ENCODE measurements at places on chromosomes 3 and 15.
A peak's percentile ranks its signal among the peaks of the same experiment; 100 is the strongest.

DNA sequence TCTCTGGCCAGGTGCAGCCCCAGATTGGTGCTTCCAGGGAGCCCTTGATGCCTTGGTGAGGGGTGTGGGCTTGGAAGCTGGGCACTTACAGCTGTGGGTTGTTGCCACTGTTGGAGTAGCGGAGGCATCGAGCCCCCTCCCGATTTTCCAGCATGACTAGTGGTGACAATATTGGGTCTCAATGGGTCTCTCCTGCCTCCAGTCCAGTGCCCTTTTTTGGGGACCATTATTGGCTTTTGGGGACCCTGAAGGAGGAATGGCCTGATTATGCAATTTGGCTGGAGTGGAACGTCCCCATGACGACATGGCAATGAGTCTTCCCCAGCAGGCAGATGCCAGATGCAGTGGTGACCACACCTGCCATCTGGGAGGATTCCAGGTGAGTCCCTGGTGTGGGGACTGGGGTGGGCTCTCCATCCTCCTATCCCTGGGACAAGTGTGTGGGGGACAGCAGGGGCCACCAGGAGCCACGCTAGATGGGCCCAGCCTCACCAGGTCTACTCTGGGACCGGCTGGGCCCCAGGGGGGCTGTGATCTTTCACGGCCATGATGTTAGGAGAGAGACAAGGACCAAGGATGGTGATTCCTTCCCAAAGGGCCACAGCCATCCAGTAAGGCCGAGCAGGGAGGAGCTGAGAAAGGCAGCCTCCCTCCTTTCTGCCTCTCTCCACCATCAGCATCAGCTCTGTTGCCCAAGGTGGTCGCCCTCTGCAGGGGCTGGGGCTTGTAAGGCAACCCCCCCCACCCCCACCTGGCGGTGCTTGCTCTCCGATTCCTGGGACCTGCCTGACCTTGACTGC is 196.8 kb downstream of the GOLGA6L6 start:
- no peak for DNase-seq

GRCh38 chr15:90326441-90326840 is 25.6 kb upstream of the ZNF774 start:
- DNase-seq: no peak

DNA sequence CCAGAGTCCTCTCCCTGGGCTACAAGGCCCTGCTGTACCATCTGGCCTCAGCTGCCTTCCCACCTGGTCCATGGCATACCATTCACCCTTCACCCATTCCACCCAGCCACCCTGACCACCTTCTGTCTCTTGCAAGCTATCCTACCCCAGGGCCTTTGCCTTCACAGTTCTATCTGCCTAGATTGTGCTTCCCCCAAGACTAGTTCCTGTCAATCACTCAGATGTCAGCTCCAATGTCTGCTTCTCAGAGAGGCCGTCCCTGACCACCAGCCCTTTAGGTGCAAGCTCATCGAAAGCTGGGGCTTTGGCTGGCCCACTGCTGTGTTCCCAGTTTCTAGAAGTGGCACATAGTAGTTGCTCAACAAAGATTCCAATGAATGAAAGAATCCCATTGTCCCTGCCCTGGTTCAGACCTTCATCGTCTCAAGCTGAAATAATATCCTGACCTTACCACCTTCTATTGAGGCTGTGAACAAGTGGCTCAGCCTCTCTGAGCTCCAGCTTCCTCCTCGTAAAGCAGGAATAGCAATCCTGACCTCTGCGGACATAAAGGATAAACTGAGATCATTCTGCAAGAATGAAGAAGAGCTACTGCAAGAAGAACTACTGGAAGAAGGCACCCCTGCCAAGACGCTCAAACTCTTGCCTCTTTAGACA is 15.8 kb downstream of the EFCAB12 start:
- no peak for DNase-seq

- no peak for DNase-seq
These were observed 14.5 kb downstream of the BTD start for GRCh38 chr3:15616053-15616452.

- no peak for DNase-seq
These were observed 457.0 kb downstream of the PLOD2 start for GRCh38 chr3:145704020-145704419.

DNA sequence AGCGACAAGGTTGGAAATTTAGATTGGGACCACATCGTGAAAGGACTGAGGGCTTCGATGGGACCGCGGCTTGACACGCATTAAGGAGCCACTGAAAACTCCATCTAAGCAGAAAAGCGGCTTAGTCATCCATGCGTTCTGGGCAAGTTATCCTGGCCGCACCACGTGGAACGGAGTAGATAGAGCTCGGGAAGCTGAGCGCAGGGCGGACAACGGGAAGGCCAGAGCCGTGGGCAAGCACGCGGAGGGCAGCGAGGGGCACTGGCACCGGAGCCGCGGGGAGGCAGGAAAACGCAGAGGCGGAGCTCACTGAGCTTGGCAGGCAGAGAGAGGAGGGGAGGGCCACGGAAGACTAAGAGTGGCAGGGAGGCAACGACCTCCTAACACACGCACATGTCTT is 61.3 kb upstream of the VGLL4 start:
- DNase-seq: no peak

DNA sequence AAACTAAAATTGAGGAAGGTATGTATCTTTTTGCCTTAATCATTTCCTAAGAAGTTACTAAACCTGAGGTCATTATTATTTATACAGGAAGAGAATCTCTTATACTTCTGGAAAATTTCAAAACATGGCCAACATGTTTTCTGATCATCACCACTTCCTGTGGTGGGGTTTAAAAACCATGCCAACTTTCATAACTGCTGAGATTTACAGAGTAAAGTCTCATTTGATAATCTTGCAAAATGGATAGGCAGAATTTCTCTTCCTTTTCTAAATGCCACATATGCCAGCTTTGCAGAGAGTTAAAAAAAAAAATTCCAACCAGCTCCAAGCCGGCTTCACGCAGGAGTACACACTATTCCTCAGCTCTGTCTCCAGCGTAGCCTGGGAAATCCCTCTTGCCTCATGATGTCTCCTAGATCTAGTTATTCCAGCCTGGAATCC is 124.3 kb upstream of the SPRED1 start:
- no peak for DNase-seq

GRCh38 chr3:71874618-71875017 is 89.7 kb upstream of the PROK2 start:
- DNase-seq: no peak

DNA sequence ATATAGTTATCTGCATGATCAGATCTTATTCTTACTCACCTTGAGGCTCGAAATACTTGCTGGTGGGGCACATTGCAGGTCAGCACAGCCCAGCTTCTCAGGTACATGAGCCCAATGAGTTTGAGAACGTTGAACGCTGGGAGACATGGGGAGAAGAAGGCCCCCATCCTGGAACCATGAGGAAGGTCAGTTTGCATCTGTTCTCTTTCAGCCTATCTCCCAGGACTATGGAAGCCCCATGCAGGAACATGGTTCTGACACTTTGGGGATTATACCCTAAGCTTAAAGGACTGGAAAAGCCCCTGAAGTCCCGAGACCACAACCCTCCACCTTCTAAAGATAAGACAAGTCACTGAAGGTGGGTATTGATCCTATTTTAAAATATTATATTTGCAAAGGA is 17.4 kb upstream of the STARD5 start:
- DNase-seq: no peak

GRCh38 chr3:16464511-16465148 is 48.9 kb downstream of the RFTN1 start:
- no peak for DNase-seq

- no peak for DNase-seq
These were observed 324.6 kb upstream of the PLSCR5 start for GRCh38 chr3:146929696-146930095.

GRCh38 chr3:99852851-99853250 is 35.2 kb downstream of the CMSS1 start:
- no peak for DNase-seq

GRCh38 chr3:194685718-194686413 is at the start of gene FAM43A:
Gene FAM43A, plus strand, starts transcription at chr3:194685883. Its CDS starts 944 bp downstream, at chr3:194686827.
- peak; percentile 71 for DNase-seq

DNA sequence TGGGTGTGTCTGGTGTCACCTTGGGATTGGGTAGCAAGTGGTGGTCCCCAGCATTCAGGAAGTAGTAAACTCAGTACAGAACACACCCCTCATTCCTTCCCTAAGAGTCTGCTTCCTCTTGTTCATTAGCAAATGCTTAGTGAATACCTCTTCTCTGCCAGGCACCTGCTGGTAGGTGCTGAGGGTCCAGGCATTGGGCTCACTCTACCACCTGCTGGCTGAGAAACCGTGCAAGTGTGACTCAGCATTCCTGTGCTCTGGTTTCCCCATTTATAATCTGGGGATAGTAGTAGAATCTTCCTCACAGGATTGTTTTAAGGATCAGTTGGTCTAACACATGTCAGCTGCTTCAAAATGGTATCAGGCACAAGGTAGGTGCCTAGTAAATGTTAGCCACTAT is 4.8 kb downstream of the SHF start:
- no peak for DNase-seq

DNA sequence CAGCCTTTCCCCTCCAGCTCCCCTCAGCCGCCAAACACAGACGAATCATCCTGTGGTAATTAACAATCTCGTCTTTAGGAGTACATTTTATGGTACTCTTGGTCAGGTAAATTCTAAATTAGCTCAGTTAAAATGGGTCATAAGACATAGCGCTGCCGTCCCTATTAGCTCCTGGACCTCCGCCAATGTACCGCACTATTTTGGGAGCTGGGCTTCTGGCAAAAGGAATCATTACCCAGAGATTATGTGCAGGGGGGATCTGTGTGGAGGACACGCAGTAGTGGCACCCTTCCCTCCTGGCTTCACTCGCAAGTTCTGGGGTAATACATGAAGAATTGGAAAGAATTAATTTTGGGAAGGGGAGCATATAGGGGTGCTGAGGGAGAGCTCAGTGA is 68.6 kb upstream of the ONECUT1 start:
- no peak for DNase-seq

GRCh38 chr3:185647134-185647879 is 61.2 kb downstream of the SENP2 start:
- no peak for DNase-seq

DNA sequence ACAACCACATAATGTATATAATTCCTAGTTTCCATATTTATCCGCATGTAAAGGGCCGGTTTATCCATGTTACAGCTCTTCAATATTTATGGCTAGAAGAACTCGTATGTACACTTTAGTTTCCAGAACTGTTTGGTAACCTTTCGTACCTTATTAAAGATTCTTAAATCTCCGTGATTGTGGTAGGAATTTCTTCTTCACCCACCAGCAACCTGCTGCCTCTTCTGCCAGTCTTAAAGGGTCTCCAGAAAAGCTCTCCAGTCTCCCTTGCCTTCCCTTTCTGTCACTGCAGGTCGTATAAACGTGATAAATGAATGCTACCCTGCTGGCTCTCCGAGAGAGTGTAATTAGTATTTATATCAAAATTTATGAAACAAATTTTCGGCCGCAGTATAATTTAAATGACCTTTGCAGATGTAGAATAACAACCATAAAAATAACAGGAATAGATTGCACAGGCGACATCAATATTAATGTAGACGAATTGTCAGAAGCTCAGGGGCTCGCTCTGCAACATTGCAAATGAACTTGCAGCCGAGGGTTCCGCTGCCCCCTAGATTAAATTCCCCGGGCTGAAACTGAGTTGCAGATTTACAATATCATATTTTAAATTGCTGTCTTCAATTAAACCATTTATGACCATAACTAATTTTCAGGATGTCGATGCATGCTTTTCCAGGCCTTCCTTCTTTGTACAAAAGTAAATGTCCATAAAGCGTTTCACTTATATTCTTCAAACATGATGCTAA is 5.4 kb downstream of the ZIC1 start:
- no peak for DNase-seq

- no peak for DNase-seq
These were observed 80.0 kb downstream of the MITF start for GRCh38 chr3:69819282-69819681.

- DNase-seq: no peak
These were observed 332.3 kb downstream of the THSD4 start for GRCh38 chr15:71447328-71448250.

DNA sequence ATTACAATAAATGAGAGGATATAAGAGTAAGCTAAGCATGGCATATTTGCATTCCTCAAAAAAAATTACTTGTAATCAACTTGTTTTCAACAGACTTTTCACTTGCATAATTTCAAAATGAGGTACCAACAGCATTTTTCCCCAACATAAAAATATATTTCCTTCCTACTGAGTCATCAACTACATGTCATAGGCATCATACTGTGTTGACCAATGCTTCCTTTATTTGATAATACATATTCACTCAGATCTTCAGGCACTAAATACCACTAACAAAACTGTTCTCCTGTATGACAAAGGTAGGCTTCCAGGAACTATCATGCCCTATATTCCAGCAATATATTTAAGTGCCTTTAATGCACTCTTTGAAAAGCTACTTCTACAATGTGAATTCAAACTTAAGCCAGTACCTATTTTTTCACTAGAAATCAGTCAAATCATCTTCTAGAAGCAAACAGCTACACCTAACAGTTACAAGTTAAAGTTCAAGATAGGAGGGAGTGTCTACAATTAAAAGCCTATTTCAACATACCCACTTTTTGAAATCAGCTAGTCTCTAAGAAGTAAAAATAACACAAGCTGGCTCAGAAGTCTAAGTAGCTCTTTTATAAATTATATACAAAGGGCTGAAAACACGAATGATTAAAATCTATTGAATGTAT is 11.3 kb downstream of the ADAM10 start:
- no peak for DNase-seq

DNA sequence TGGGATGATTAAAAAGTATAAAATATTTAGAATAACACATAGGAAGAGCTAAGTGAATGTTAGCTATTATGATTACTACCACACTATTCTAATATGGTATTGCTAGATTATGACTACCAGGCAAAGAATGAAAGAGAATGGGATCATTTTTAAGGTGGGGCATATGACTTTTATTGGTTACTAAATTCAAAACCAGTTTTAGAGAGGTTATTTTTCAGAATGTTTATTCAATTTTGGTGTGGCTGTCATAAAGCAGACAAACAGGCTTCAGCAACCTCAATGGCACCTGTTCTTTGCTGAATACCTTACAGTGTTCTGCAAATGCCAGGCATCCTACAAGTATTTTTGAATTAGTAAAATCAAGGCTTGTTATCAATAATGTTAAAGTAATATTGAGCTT is 12.8 kb downstream of the SPTSSB start:
- no peak for DNase-seq

DNA sequence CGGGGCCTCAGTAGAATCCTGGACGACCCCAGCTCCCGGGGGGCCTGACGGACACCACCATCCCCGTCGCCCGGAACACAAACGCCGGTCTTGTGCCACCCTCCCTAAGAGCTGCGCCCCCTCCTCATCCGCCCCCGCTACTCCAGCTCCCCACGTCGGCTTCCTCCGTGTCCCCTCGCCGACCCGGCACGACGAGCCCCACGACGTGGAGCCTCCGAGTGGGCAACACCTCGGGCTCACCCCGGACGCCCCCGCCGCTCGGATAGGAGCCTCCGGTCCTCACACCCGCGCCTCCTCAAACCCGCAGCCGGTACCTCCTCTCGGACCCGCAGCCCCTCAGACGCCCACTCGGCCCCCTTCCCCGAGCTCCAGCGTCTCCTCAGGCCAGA is 525 bp downstream of the NPTN start:
- DNase-seq: no peak

DNA sequence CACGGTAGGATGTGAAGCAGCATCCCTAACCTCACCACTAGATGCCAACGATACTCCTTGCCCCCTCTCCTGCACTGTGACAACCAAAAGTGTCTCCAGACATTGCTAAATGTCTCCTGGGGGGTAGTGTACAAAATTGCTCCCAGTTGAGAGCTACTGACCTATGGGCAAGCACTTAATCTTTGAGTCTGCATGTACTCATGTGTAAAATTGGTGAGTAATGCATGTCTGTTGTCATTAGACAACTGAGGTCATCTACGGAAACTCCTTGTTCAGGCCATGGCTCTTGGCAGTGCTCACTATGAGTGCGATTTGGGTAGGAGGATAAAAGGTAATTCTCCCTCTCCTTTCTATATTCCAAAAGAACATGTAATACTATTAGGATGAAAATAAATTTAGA is 29.2 kb downstream of the PDHB start:
- DNase-seq: no peak
